ENCODE measurements at places on chromosomes 3 and 15. TPM values are rescaled to one million over a fixed set of nuclear protein-coding genes. Genes with fewer than 3 reads are reported as not detected.

GRCh38 chr3:122410639-122411038, 5.2 kb downstream of the WDR5B start:
- no peak for DNase-seq

- no peak for DNase-seq
These were observed 423.7 kb downstream of the C3orf38 start for GRCh38 chr3:88573472-88573871.

- no peak for DNase-seq
These were observed 36.2 kb upstream of the TRH start for GRCh38 chr3:129938140-129938930.

The PLCB2 gene
- total RNA-seq, result 4.6 TPM

The IGF2BP2 gene
- 18.5 TPM for total RNA-seq

The ACKR2 gene
- total RNA-seq, result 1.5 TPM

The SEMA6D gene
- total RNA-seq, result 9.9 TPM

The SPTBN5 gene
- 2.4 TPM for total RNA-seq

Measured in cardiac septum (tissue), 1 donor.